ENCODE measurements at places on chromosomes 2 and 18.

DNA sequence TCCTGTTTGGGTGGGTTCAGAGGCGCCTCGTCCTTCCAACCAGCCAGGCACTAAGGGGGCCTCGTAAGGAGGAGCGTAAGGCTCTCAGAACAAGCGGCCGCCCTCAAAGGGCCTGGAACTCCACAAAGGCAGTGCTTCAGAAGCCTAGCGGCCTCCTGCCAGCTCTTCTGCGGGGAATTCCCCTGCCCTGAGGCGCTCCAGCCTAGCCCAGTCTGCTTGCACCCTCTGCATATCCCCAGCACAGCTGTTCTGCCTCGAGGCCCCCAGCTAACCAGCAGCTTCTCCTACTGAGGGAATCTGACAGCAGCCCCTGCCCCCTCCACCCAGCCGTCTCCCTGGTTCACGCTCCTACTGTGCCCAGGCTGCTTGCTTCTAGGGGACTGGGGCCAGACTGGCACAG is 265.9 kb downstream of the TFCP2L1 start:
- DNase-seq = no peak

GRCh38 chr2:185185044-185185443 is 553.6 kb upstream of the FSIP2 start:
- no peak for DNase-seq

GRCh38 chr2:218523651-218524050 is 44.5 kb downstream of the USP37 start:
- DNase-seq = no peak

- DNase-seq = no peak
These were observed 5.8 kb upstream of the MEIS1 start for GRCh38 chr2:66428986-66429612.

All from effector memory CD8-positive, alpha-beta T cell (primary cell).